ENCODE measurements at places on chromosomes 1 and 21.

GRCh38 chr21:26116456-26117011 lies 54.0 kb downstream of the APP start:
- DNase-seq, result no peak

DNA sequence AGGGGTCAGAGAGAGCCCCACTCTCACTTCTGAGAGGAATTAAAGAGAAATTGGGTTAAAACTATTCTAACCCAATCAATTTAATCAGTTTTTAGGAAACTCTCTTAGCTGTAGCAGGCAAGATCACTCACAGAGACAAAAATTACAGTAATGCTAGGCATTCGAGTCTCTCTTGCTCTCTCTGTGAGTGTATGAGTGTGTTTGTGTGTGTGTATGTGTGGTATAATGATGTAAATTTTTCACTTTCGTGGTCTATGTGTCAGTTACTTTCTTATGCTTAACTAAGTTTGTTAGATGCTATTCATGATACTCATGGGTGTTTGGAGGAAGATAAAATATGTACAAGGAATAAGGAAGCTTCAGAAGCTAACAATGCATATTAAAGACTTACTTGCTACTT lies 131.3 kb downstream of the FASLG start:
- no peak for DNase-seq

DNA sequence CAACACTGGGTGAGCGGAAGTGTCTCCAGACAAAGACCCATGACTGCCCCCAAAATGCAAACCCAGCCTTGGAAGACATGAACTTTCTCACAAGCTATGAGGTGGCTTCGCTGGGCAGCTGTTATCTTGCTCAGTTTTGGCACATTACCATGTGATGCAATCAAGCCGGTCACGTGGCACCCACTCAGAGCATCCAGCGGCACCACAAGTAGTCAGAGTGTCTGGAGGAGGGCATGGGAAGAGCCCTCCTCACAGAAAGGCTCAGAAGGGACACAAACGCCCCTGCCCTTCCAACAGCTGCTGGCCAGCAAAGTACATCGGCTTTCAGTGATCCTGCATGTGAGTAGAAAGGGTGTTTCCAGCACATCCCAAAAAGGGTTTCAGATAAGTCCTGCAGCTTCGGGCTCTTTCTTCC lies 145.5 kb upstream of the IRF2BP2 start:
- DNase-seq, result no peak

DNA sequence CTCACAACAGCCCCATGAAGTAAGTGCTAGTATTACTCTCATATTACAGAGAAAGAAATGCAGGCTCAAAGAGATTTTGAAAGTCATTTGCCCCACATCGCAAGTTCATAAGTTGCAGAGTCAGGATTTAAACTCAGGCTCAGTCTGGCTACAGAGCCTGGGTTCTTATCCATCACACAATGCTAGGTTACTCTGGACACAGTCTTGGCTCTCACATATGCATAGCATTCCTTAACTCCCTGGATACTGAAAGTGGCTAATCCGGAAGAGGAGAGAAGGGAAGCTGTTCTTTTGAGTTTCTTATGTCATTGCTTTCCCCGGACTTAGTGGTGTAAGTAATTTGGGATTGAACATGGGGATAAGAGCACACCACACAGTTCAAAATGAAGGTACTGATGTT lies 357.4 kb upstream of the PLXNA2 start:
- no peak for DNase-seq

DNA sequence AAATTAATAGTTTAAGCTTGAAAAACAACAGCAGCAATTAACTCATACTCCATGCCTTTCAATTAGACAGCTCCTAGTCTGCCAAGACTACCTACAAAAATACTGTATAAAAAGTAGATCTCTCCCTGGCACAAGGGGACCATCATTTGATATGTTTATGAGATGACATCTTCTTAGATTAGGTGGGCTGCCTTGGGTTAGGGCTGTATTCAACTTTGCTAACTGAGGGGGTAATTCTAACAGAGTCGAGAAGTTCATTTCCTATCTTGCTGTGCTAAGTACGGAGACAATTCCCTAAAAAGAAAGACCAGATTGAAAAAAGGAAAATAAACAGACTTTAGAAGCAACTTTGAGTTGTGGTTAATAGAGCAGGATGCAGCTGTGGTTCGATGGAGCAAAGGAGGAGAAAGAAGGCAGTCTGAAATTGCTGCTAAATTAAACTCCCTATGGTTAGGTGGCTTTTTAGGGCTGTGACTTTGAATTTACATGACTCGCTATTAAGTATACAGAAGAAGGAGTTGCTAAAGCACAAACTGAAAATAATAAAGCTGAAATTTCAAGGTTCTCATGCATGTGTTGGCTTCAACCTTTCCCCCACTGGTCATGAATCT lies 75.4 kb downstream of the CDC7 start:
- no peak for DNase-seq

- DNase-seq, result no peak
Measured at GRCh38 chr1:205604825-205605505, 26.8 kb downstream of the ELK4 start.

GRCh38 chr1:26582836-26583460 lies 53.4 kb downstream of the RPS6KA1 start:
- DNase-seq, result no peak

GRCh38 chr1:54798769-54799641 lies 2.1 kb downstream of the TTC22 start:
- DNase-seq, result no peak

GRCh38 chr1:186420923-186421322 lies 40.0 kb downstream of the PDC start:
- DNase-seq, result no peak

DNA sequence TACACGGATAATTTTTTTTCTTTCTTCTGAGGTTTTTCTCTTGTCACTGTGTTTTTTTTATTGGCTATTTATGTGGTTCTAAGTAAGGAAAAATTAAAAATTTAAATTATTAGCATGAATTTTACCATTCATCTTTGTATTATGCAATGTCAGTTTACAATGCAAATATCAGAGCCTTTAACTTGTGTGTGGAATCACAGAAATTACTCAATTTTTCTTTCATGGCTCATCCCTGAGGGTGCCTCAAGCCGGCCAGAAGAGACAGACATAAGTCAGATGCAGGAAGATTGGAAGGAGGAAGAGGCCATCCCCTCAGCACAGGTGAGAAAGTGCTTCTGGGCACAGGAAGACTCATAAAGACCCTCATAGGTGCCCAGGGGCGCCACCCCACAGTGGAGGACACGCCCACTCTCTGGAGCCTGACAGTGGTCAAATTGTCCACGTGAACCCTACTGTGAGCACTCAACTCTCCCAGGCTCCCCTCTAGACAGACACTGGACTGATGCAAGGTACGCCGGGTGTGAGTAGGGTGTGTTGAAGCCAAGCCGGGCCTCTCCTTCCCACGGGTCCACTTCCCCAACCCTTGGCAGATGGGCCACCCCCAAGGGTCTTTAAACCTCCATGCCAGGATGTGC lies 9.5 kb upstream of the LDLRAP1 start:
- DNase-seq, result no peak

All from nephron progenitor cell (in vitro differentiated cells).